ENCODE measurements at places on chromosomes 11 and 22.

DNA sequence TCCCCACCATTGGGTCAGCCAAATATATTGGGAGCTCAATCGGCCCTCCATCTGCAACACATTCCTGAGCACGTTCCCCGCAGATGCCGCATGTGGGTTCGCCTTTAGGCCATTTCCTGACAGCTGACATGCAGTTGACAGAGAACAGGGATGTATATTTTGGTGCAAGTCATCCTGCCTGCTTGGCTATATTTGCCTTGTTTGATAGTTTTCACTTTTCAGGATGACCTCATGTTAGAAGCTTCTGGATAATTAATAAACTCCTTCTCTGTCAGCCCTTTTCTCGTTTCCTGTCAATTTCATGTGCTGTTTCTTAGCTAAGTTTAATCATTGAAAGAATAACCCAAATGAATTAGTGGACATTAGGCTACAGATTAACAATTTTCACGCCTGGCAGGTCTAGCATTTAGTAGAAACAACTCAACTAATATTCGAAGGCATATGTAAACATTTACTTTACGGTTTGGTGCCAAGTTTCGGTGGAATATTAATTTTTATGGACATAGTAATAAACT is 105.8 kb upstream of the SLC5A12 start:
- DNase-seq: no peak

DNA sequence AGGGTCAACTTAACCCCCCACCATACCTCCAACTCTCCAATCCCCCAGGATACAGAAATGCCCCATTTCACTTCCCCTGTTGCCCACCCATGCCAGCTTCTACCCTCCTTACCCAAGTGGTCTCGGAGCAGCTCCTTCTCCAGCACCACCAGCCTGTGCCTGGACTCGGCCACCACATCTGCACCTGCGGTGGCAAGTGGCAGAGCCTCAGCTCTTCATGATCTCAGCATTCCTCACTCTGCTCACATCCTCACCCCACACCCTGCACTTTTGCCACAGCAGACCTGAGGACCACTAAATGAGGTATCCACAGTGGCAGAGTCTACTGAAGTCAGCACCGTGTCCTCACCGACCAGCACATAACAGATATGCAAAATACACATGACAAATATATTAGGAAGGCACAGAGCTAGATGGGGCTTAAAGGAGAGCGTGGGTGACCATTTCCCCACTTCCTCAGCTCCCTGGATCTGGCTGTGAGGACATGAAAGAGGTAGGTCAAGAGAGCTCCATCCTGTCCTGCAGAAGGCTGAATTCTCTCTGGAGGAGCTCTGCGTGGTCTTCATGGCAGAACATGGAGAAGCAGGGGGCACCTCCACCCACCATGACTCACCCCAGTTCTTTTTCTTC is 9.7 kb downstream of the NHERF4 start:
- DNase-seq: no peak

DNA sequence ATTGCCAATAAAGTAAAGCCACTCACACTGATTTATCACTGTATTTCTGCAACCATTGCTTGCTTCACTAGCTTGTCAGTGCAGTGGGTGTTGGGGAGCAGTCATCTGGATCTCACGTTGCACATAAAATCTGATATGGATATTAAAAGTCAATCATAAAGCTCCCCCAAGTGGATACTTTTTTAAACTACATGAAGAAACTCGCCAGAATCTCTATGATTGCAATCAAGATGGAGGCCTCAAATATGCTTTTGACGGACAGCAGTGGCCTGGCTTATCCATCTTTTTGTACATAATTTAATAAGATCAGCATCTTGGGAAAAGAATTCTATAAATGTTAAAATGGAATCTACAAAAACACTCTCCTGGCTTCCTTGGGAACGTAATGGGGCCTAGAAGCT is 137.7 kb downstream of the WT1 start:
- peak; percentile 75 for DNase-seq

DNA sequence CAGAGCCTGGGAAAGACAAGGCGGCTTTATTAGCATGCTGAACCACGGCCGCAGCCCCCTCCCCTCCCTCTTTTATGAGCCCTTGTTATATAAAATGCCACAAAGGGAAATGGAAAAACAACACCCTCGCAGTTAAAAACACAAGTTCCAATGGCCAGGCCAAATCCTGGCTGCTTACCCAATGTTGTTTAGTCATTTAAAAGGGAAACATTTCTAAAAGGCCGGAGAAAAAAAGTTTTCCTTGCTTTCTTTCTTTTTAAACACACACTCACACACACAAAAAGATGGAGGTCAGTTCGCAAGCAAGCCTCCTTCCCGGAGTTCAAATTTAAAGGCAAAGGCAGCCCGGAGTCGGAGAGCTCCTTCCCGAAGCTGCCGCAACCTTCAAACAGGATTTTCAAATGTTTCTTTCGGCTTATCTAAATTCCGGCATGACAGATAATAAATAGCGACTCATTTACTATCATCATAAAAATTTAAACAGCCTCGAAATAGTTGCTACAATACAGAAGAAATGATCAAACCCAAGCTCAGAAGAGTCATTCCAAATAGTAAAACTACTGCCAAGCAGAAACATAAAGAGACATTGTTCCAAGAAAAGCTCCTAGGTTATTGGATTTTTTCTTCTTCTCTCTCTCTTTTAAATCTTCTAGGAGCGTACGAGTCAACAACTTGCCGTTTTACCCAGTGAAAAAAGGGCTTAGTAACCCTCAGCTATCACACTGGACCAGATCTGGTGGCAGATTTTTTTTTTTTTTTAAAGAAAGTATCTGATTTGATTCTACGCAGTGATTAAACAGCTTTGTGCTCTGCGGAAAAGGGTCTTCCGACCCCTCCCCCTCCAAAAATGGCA is 3.5 kb downstream of the PHF21B start:
- DNase-seq: no peak

DNA sequence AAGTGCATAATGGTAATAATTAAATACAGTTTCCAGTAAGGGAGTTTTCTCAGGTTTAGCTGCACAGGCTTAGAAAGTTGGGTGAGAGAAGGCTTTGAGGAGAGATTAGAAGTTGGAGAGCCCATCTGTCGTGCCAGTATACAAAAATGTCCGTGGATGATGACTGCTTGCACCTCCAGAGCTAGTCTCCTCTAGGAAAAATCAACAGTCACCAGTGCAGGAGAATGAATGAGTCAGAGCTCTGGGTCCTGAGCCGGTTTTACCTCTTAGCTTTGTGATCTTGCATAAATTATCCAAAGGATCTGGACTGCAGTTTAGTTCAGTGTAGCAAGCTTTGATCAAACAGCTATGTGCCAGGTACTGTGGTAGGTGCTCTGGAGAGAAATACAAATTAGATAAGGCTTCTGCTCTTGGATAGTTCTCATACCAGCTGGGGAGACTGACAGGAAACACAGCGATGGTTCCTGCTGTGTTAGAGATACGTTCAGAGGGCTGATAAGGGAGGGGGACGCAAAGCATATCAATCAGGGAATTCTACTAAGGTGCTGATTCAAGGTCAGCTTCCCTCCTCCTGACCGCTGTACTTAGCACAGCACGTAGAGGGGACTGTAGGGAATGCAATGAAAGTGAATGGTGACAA is 125.9 kb downstream of the TEAD1 start:
- peak; percentile 92 for DNase-seq

GRCh38 chr11:112627588-112628045 is 333.6 kb upstream of the NCAM1 start:
- DNase-seq: no peak

DNA sequence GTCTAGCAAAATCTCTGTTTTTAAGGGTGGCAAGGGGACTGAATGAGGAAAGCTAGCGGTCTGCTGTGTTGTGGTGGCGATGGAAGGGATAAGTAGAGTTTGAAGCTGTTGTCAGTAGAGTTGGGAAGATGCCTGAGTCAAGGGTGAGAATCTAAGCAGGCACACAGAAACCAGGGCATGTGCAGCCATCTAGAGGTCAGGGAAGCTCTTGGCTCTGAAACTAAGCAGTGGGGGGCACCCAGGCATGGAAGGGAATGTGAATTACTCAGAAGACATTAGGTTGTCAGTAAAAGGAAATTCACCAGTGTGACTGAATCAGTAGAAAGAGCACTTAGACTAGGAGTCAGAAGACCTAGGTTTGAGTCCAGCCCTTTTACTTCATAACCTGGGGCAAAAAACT is 15.4 kb downstream of the BMAL1 start:
- no peak for DNase-seq

DNA sequence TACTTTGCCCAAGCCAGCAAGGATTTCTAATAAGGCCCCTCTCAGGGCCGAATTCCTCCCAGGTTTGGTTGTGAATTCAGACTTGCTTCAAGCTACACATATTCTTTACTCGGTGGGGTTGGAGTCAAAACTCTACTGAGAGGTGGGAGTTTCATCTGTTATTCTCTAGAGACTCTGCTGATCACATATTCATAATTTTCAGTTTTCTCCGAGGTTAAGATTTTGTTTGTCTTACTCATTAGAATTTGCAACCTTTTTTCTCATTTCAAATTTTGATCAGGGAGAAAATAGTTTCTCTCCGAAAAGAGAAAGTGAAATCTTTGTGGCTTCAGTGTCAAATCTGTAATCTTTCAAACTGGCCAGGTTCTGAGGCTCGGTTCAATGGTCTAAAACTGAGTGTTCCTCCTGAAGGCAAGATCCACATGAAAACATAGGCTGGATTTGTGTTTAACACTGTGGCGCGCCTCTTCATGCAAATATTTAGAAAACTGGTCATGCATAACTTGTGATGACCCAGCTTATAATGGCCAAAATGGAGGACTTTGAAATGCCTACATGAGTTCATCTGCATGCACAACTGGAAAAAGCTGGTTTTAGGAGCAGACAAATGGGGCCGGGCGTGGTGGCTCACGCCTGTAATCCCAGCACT is 21.5 kb upstream of the GSTP1 start:
- no peak for DNase-seq

DNA sequence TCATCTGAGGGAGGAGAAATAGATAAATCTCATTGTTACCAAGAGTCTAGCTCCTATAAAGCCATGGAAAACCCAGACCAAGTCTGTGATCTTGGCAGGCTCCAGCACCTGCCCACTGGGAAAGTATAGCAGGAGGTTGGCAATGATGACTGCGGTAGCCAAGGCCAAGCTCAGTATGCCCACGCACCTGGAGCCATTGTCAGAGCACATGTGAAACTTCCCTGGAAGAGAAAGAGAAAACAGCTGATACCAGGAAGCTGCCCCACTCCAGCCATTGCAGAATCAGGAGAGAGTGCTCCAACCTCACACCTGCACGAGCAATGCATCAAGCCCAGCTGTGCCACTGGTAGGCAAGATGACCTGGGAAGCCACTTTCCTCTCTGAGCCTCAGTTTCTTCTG is 62.2 kb upstream of the HEPHL1 start:
- DNase-seq: no peak

- no peak for DNase-seq
Observed at GRCh38 chr11:27847496-27847895, 147.2 kb upstream of the BDNF start.

DNA sequence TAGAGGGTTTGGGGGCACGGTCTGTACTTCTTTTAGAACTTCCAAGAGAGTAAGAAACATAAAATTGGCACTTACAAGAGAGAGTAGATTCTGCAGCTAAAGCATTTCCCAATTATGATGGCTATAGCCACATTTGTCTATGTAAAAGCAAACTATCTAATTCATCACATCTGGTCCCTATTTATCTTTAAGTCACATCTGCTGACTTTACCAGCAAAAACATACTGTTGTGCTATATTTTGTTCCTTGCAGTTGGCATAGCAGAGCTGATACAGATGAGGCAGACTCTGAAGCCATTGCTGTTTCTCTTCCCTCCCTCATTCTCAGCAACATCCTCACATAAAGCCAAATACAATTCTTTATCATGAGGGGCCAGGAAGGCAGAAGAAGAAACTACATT is 1533.5 kb upstream of the RAG2 start:
- no peak for DNase-seq

GRCh38 chr11:75547617-75548058 is 14.4 kb upstream of the SERPINH1 start:
- peak; percentile 70 for DNase-seq

GRCh38 chr11:71421392-71421950 is 26.7 kb downstream of the DHCR7 start:
- DNase-seq: no peak

- DNase-seq: no peak
Observed at GRCh38 chr11:125637840-125638239, 12.9 kb downstream of the CHEK1 start.

GRCh38 chr11:47314992-47315391 is 37.5 kb downstream of the MYBPC3 start:
- DNase-seq: no peak

- no peak for DNase-seq
Observed at GRCh38 chr11:95831198-95831883, 41.0 kb downstream of the CEP57 start.

DNA sequence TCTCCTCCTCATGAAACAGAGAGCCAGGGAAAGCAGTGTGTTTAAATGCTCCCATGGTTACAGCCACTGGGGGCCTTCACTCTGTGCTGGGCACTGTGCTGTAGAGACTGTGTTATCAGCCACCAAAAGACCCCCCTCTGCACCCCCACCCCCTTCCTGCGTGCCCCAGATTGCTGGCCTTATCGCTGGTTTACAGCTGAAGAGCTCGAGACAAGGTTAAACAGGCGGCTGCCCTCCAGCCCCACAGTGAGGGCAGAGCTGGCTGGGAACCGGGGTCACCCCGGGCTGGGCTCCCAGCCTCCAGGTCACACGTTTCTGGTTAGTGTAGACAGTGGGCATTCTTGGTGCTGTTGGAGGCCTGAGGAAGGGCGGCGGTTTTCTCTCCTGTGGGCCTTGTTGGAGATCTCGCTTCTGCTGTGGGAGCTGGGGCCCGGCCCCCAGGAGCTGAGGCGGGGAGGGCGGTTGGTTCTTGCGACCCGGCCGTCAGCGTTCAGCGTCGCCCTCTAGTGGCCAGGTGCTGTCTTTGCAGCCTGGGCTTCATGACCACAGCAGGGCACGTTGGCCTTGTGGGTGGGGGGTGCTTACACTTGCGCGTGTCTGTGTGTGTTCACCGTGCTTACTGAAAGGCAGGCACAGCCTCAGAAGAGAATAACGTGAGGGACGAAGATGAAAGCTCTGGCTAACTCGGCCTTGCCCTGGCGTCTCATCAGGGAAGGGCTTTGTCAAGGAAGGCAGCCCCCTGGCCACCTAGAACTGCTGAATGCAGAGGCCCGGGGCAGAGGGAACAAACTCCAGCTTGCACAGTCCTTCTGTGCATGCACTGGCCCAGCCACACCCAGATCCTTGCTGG is 40.8 kb downstream of the TBC1D22A start:
- DNase-seq: peak; percentile 55

- DNase-seq: peak; percentile 94
Observed at GRCh38 chr11:17699147-17700114, 19.9 kb upstream of the MYOD1 start.

GRCh38 chr11:110710628-110711381 is 1.4 kb downstream of the ARHGAP20 start:
- peak; percentile 61 for DNase-seq

GRCh38 chr22:26517429-26517828 is 5.2 kb upstream of the TFIP11 start:
- DNase-seq: no peak

Data from NCI-H82 (cell line).